ENCODE measurements at places on chromosomes 1 and 21.

- no peak for DNase-seq
These were observed 70.4 kb downstream of the VAV3 start for GRCh38 chr1:107894605-107895004.

GRCh38 chr1:198333744-198334143 lies 176.9 kb downstream of the NEK7 start:
- DNase-seq = no peak

GRCh38 chr1:181525104-181525721 lies 41.9 kb downstream of the CACNA1E start:
- no peak for DNase-seq

DNA sequence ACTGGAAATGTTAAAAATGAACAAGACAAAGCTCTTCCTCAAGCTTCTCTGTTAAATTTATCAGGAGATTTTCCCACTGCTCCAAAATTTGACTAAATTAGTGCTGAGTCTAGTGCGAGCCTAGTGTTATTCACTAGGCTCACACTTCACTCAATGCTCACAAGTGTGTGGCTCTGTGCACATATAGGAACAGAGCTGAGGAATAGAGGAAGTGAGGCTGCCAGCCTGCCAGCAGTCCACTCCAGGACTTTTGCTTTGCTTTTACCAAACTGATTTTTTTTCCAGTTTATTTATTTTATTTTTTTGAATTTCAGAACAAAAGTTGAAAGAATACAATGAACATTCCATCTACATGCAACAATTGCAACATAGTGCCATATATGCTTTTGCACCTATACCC lies 87.2 kb downstream of the VAV3 start:
- peak; percentile 45 for DNase-seq

DNA sequence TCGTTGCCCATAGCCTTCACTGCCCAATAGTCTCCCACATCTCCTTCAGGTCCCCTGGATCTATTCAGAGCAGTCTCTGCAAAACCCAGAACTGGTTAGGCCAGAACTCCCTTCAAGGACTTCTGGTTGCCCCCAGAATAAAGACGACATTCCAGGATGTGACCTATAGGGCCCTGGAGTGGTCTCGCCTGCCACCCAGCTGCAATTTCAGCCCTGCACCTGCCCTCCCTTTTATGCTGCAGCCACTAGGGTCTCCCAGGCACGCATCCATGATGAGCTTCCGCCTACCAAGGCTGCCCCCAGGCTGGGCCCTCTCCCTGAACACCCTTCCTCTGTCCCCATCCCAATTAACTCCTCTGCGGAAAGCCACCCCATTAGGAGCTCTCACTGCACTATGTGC lies 7.2 kb upstream of the TSPEAR start:
- no peak for DNase-seq

DNA sequence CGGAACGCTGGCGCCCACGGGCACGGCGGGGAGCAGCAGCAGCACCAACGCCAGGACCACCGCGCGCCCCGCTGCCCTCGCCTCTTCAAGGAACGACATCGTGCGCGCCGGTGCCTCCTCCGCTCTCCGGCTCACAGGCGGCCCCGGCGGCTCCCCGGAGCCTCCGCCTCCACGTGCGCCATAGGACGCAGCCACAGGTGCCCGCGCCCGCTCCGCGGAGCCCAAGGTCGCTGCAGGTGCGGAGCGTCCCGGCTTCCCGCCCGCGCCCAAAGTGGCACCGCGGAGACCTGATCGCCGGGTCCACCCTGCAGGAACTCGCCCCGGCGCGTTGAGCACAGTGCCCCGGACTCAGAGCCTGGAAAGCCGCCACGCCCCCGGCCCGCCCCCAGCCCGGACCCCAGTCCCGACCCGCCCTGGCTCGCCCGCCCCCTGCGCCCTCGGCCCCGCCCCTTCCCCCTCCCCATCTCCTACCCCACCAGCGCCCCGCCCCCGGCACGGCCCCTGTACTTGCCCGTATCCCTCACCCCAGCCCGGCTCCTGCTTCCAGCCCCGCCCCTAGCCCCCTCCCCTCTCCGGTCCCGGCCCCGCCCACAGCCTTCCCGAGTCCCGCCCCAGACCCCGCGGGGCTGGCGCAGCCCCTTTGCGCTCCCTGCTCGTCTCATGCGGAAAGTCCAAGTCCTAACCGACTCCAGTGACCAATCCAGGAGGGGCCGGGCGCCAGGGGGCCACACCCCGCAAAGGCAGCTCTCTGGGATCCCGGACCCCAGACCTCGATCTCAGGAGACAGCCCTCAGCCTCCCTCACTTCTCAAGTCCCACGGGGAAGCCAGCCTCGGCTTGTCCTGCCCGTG lies at the start of gene MEGF6:
MEGF6 (minus strand) TSS at position 339 of the 850 bp plus-strand sequence; CDS start at position 99, 240 bp downstream.
- peak; percentile 65 for DNase-seq

DNA sequence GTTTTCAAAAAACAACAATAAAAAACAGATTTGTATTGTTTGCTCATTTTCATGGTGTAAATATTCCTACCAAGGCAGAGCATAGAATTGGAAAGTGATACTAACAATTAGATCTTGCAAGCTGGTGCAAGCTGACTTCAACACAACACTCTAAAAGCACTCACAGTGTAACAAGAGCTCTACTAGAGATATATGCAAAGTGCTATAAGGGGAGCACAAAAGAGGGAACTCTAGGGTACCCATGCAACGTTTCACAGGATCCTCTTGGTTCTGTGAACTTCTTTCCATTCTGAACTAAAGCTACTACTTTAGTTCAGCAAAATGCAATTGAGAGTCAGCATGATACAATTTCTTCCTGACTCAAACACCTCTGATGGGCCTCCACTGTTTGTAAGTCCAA lies 78.3 kb downstream of the ATP1B1 start:
- DNase-seq = no peak

DNA sequence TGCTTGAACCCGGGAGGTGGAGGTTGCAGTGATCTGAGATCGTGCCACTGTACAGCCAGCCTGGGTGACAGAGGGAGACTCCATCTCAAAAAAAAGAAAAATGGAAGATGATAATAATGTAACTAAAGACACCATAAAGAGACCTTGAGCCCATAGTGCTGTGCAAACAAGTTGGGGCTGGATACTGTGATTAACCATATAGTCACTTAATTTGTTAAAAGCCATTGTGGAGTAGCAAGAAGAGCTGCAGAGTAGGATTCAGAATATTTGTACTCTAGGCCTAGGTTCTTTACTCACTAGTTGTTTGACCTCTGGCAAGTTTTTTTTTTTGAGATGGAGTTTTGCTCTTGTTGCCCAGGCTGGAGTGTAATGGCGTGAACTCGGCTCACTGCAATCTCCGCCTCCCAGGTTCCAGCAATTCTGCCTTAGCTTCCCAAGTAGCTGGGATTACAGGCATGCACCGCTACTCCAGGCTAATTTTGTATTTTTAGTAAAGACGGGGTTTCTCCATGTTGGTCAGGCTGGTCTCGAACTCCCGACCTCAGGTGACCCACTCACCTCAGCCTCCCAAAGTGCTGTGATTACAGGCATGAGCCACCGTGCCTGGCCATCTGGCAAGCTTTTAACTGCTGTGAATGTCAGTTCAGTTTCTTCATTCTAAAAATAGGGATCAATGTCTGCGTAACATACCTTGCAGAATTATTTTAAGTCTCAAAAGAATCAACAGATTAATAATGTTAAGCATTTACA lies 12.8 kb downstream of the CAP1 start:
- DNase-seq = no peak

DNA sequence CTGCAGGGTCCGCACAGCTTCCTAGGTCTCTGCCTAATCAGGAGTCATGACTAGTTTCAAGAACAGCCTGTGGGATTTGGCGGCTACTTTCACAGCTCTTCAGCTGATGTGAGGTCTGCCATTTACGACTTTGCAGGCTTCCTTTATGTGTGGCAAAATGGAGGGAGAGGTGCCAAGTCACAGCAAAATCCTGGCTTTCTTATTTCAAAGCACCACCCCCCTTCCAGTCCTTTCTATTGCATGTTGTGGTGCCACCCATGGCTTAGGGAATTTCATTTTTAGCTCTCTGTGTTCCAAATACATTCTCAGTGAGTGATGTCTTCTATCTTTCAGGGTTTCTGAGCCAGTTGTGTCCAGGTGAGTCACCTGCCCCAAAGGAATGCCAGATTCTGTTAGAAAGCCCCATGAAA lies 75.1 kb upstream of the WLS start:
- DNase-seq = no peak

DNA sequence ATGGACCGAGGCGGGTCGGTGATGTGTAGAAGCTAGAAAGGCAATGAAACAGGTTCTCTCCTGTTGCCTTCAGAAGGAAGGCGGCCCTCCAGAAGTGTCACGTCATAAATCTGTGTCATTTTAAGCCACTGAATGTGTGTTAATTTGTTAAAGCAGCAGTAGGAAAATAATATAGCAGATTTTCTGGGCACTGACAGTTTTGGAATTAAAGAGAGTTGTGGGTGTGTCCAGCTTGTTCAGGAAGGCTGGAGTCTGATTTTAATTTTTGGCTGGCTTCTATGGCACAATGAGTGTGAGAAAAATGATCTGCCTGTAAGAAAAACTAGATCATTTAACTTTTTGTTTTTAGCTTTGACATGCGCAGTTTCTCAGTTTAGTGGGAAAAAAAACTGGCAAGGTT lies 177.3 kb downstream of the EDEM3 start:
- DNase-seq = no peak

GRCh38 chr1:117653732-117654492 lies 48.1 kb downstream of the TENT5C start:
- DNase-seq = no peak

DNA sequence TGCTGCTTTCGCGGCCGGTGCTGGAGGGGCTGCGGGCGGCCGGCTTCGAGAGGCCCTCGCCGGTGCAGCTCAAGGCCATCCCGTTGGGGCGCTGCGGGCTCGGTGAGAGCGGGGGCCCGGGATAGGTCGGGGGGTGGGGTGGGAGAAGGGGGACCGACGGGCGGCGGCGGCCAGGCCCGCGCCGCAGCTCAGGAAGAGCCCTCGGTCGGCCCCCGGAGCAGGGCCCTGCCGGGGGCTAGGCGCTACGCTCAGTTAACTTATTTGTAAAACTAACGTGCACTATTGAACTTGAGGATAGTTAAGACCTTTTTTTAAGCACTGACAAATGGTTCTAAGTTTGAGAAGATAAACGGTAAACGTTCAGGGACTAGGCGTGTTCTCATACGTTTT lies 418 bp downstream of the DDX20 start:
- DNase-seq = no peak

- no peak for DNase-seq
These were observed 9.8 kb upstream of the CELSR2 start for GRCh38 chr1:109239409-109240068.

GRCh38 chr1:181557313-181557712 lies 74.0 kb downstream of the CACNA1E start:
- DNase-seq = no peak

GRCh38 chr1:84996846-84997666 lies at the start of gene MCOLN2:
TSS of gene MCOLN2 (minus strand) at chr1:84997113. CDS start at chr1:84996872, 241 bp downstream.
- peak; percentile 56 for DNase-seq

- no peak for DNase-seq
These were observed 32.9 kb downstream of the EIF4G3 start for GRCh38 chr1:21143752-21144151.

- DNase-seq = no peak
These were observed 31.0 kb downstream of the NCAM2 start for GRCh38 chr21:21029164-21029563.

DNA sequence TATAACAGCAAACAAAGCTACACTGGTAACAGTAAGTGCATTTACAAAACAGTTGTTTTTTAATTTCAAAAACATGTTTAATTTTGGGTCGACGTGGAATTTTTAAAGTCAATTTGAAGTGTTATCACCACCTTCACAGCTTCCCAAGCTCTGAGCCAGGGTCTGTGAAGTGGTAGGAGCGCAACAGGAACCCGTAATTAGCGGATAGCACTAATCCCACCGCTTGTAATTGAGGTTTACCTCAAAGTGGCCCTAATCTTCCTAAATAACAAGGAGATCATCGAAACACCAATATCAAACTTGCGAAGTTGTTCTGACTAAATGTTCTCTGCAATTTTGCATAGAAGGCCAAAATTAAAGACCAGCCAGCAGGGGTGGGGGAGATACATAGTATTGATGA lies 18.8 kb downstream of the LBR start:
- DNase-seq = no peak

DNA sequence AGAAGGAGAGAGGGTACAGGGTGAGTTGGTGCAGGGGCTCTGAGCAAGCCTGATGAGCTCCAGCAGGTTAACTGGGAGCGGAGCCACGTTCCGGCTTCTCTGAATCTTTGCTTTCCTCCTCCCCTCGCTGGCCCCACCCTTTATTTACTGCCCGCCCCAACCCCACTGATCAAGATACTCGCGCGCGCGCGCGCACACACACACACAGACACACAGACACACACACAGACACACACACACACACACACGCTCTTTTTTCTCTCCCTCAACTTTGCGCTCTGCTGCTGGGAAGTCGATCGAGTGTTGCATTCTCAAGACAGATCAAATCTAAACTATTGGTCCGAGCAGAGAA lies at the start of gene GRIK1:
GRIK1 (minus strand) TSS at position 73 of the 352 bp plus-strand sequence.
- DNase-seq = no peak

GRCh38 chr1:225652729-225653462 lies at the start of gene ENAH:
TSS of gene ENAH (minus strand) at chr1:225653123. CDS start at chr1:225652690, 433 bp downstream.
- peak; percentile 87 for DNase-seq

GRCh38 chr1:156899956-156900718 lies 6.6 kb downstream of the PEAR1 start:
- DNase-seq = no peak

DNA sequence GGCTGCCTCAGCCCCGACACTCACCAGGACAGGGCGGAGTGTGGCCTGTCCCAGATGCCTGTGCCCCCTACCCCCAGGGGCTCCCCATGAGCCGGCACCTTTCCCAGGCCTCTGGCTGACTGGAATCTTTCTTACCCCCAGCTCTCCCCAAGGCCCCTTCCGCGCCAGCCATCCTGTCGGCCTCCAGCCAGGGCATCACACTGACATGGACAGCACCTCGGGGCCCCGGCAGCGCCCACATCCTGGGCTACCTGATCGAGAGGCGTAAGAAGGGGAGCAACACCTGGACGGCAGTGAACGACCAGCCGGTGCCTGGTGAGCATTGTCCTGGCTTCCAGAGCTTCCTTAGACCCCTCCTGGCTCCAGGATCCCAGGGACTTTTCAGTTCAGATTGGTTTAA lies 26.5 kb downstream of the IGFN1 start:
- no peak for DNase-seq

GRCh38 chr1:148264374-148265276 lies 112.5 kb upstream of the NBPF11 start:
- no peak for DNase-seq

- no peak for DNase-seq
These were observed 14.0 kb downstream of the AGMAT start for GRCh38 chr1:15570861-15571260.

- no peak for DNase-seq
These were observed 40.3 kb downstream of the RGS5 start for GRCh38 chr1:163162381-163162914.

DNA sequence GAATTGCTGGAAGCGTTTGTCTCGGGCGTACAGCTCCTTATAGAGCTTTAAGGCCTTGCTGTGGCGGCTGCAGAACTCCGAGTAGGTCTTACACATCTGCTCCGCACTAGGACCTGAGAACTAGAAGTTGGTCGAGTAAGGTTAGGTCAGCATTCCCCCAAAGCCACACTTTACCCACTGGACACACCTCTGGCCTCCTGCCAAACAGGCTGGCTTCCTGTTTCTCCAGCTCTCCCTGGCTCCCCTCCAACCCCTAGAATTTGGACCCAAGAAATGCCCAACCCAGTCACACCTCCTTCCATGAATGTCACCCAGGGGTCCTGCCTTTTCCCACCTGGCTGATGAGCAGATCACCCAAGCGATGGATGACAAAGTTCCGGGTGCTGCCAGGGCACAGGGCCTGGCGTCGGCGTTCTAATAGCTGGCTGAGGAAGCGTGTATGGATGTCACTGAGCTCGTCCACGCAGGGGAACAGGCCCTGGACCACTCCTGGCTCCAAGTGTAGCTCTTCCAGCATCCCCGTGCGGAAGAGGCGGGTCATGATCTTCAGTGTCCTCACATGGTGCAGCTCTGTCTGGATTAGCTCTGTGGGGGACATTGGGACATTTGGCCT lies 15.6 kb downstream of the ARHGEF2 start:
- peak; percentile 76 for DNase-seq
